ENCODE measurements at places on chromosomes 1 and 21.

DNA sequence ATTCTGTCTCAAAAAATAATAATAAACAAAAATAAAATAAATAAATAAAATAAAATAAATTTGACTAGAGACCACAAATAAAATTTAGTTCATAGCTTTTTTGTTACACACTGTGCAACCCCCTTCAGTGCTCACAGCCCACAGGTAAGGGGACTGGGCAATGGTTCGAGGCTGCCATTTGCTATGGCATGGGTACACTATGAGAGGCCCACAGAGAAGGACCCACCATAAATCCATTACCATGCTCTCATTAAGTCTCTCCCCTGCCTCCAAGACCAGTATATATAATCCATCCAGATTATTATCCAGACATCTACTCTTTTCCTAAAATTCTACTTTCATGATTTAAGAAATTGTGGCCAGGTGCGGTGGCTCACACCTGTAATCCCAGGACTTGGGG is 8.7 kb upstream of the RIT1 start:
- DNase-seq = no peak

- DNase-seq = no peak
These were observed 95.4 kb downstream of the INTS7 start for GRCh38 chr1:211939876-211940468.

DNA sequence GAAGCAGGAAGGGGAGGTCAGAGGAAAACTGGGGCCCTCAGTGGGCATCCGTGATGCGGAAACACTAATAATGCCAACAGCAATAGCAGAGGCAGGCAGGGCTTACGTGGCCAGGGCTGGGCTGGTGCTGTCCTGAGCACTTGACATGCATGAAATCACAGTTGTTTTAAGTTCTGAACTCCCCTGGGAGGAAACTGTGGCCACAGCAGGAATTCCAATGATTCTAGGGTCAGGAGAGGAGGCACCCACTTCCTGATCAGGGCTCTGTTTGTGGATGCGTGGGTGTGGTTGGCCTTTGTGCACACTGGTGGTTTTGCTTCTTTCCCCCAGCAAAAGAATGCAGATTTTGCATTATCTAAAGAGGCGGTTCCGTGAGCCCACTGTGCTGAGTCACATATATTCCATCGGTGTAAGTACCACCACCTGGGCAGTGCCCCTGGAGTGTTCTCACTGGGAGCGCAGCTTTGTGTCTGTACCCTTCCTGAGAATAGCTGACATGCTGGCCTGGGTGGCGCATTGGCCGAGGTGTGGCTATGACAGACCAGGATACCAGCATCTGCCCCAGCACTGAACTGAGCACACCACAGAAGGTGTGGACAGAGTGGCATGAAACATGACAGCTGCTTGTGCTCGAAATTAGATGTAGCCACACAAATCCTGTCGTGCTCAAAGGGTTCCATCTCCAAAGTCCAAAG is 71.0 kb downstream of the PDE9A start:
- DNase-seq = no peak

DNA sequence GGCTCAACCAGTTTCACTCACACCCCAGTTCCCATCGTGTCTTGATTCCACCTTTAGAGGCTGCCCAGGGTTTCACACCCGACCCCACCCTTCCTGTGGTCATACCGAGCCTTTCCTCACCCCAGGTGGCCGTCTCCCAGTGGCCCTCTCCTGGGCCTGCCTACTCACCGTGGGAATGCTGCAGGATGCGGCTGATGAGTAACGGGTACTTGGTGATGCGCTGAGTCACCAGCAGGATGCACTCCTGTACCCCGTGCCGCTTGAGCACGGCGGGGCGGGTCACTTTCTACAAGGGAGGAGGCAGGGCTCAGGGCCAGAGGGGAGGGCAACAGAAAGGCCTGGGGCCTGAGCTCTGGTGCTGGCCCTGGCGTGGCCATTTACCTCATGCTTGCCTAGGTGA is 16.4 kb downstream of the ARHGEF2 start:
- DNase-seq = no peak

- DNase-seq = no peak
These were observed 812.6 kb upstream of the ADGRL4 start for GRCh38 chr1:79819140-79819539.

DNA sequence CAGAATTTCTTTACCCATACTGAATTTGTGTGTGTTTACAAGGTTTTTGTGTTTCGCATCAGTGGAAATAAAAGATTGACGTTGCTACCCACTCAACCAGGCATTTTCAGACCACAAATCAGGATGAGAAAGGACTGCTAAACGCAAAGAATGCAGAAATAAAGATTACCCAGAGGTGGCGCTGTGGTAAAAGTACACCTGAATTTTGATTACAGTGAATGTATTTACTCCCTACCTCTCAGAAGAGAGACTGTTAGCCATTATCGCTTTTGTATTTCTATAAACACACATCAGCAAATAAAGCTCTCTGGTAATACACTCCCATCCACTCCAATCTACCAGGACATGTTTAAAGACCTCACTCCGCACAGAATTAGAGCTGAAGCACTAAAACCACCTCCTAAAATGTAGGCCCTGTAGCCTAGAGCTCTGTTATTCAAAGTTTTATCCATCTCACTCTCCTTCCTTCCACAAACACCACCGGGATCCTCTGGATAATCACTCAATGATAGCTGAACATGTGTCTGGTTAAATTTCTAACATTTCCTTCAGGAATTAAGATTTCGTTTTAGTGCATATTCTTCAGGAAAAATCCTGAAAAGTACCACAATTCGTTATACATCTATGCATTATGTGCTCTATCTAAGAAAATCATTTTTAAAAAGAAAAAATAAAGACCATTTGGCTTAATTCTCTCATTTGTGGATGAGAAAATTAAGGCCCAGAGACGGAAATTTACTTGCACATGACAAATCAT is 2.5 kb upstream of the LMO4 start:
- DNase-seq = no peak

DNA sequence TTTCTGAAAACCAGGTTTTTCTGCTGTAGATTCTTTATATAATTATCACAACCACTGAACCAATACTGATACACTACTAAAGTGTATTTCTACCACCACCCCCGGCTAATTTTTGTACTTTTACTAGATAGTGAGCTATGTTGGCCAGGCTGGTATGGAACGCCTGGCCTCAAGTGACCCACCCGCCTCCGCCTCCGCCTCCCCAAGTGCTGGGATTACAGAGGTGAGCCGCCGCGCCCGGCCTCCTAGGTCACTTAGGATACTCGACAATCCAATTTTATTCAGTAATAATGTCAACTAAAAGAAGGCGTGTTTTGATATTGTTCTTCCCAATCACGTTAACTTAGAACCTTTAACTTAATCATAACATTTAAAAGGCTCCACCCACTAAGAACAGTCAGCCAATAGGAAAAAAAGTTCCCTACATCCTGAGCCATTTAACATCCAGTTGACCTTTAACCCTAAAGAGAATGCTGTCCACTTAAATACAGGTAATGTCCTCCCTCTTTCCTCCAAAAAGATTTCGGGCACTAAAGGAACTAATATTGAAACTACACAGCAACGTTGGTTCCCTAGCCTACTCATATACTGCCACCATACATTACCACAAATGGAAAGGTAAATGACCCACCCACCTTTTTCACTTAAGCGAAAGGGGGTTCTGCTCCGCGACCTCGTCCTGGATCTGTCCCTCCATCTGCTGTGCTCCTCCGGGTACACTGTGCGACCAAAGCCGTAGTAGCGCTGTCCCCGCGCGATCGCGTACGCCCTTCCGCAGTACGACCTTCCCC is 1.2 kb downstream of the RSRP1 start:
- DNase-seq = peak; percentile 50

DNA sequence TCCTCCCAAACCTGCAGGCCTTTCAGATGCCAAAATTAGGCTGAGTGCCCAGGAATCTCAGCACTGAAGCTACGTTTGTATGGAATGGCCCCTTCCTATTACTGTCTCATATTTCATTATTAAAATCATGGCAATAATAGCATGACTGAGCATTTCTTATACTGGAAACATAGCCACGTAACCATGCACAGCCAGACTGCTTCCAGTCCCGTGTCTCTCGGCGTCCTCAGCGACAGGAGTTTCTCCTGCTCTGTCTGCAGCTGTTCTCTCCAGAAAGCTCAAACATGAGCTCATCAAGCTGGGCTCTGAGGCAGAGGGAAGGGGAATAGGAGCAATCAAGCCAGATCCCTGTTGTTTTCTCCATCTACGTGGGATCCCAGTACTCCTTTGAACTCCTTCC is 104.0 kb downstream of the CDC7 start:
- no peak for DNase-seq

- no peak for DNase-seq
These were observed 7.6 kb downstream of the MEX3A start for GRCh38 chr1:156074661-156075060.

GRCh38 chr1:175000697-175001187 is 995 bp downstream of the CACYBP start:
- no peak for DNase-seq

- DNase-seq = peak; percentile 84
These were observed at the start of gene NBPF20 for GRCh38 chr1:145425436-145426029. Gene NBPF20, minus strand, starts transcription at chr1:145425603. Its CDS starts 20,331 bp downstream, at chr1:145405272.

GRCh38 chr1:224107282-224107625 is 6.7 kb upstream of the FBXO28 start:
- DNase-seq = no peak

DNA sequence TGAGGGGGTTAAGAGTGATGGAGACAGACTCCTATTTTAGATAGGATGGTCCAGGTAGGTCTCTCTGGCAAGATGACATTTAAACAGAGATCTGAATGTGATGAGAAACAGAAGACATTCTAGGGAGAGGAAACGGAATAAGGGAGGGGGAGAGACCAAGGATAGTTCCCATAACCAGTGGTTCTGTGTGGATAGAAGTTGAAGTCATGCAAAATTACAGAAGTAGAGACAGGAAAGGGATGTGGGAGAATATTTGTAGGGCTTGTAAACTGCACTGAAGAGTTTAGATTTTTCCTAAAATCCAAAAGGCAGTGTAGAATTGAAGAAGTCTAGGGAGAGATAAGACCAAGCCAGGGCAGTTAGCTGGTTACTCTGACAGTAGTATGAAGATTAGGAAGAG is 200.6 kb downstream of the GRIK1 start:
- DNase-seq = no peak

GRCh38 chr1:175225805-175226129 is 33.2 kb upstream of the KIAA0040 start:
- no peak for DNase-seq

DNA sequence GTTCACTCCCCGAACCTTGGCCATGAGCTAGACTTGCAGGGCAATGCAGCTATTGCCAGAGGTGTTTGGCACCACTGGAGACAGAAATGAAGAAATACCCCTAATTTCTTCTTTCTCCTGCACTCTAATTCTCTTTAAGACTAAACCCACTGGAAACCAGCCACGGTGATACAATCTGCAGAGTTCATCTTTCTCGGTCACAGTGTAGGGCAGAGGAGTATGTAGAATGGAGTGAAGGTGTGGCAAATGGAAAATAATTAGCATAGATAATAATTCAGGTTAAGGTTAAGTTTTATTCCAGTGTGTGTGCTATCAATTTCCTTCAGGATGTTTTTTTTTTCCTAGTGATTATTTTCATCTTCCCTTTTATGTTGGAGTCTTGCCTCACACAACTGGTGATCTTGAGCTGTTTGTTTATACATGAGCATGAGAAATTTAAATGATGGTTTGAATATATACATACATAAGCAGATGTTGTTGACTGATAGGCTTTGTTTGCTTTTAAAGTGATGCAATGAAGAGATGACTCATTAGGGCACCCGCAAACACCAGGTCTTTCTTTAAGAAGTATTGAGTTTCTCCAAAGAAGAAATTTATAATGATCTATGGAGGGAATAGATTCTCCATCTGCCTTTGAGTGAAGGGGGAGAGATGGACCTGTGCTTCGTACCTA is 81.9 kb downstream of the SPATA17 start:
- no peak for DNase-seq

DNA sequence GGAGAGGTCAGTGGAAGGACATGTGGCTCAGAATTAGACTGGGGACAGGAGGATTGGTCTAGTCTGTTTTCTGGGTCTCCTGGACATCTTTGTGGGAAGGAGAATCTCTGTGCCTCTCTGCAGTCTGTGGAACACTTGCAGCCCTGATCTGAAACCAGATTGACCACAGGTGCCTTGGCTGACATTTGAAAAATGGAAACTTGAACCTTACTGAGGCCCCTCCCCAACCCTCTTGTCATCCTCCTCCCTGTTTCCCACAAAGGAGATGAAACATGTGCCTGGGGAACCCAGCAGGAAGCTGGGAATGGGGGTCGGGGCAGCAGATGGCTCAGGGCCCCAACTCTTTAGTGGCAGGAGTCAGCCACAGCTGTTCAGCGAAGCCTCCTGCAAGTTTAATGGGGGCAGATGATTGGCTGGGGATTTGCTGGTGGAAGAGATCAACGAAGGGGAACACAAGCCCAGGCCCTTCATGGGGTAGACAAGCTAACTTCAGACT is 18.1 kb downstream of the VASH2 start:
- no peak for DNase-seq

DNA sequence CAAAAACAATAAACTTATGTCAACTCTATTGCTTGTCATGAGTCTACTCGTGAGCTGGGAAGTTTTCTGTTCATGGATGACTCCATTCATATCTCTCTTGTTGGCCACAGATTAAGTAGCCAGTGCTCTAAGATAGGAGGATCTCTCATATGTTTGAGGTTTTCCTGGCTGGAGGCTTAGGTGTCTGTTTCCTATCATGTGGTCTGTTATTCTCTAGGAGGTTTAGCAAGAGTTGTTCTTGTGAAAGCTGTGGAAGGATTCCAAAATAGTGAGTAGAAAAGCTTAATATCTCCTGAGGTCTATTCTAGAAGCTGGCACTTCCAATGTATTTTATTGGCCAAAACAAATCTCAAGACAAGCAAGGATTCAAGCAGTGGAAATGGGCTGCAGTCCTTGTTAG is 5.8 kb upstream of the KRTAP20-2 start:
- DNase-seq = no peak

DNA sequence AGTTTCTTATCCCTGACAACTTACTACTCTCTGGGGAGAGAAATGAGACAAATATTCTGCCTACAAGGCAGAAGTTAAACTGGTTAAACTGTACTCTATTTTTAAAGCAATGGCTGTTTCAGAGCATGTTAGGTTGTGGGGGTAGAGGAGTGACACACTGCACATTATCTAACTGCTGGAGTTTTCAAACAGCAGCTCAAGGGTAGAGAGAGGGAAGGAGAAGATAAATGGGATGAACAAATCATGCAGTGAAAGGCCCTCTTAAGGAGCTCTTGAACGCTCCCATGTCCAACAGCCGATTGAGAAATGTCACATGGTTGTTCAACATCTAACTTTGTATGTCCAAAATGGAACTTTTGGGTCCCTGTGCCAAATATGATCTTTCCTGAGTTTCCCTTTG is 14.0 kb upstream of the IFI44L start:
- no peak for DNase-seq

- no peak for DNase-seq
These were observed 177.8 kb downstream of the PSMG1 start for GRCh38 chr21:39005502-39005787.

Measured in activated CD4-positive, CD25-positive, alpha-beta regulatory T cell treated with anti-CD3 and anti-CD28 coated beads, Interleukin-2, amount 50 U/mL, for 72 hours (primary cell).